Transverse colon (tissue), 4 donors: ENCODE measurements at places on chromosomes 5 and 9. TPM values are rescaled to one million over a fixed set of nuclear protein-coding genes. Genes with fewer than 3 reads are reported as not detected.

- no peak overlapping the region for H3K4me3 ChIP-seq
- no peak overlapping the region for H3K27ac ChIP-seq
- H3K4me1 ChIP-seq: no peaks in the 10 kb centered on the region
- H3K27me3 ChIP-seq: no peaks in the 10 kb centered on the region
- DNase-seq: no peak
These were observed 7.4 kb upstream of the MRPS2 start for GRCh38 chr9:135492886-135493669.

GRCh38 chr9:132743931-132744479, 73.7 kb downstream of the GTF3C4 start:
- DNase-seq: no peak
- H3K4me1 ChIP-seq: no peaks in the 10 kb centered on the region
- H3K36me3 ChIP-seq: no peaks in the 10 kb centered on the region
- H3K27me3 ChIP-seq: peaks cover 58% of the 10 kb centered on the region
- H3K4me3 ChIP-seq: no peak overlapping the region

- H3K27me3 ChIP-seq: no peaks in the 10 kb centered on the region
- no peaks in the 10 kb centered on the region for H3K4me1 ChIP-seq
- DNase-seq: no peak
These were observed 78.5 kb upstream of the TBC1D2 start for GRCh38 chr9:98333703-98334582.

GRCh38 chr5:79694652-79695051, 5.0 kb downstream of the CMYA5 start:
- no peaks in the 10 kb centered on the region for H3K27me3 ChIP-seq
- no peak overlapping the region for H3K27ac ChIP-seq
- no peaks in the 10 kb centered on the region for H3K36me3 ChIP-seq
- no peaks in the 10 kb centered on the region for H3K4me1 ChIP-seq

- H3K27me3 ChIP-seq: no peaks in the 10 kb centered on the region
- no peaks in the 10 kb centered on the region for H3K4me1 ChIP-seq
- no peak for DNase-seq
- H3K4me3 ChIP-seq: no peak overlapping the region
- no peaks in the 10 kb centered on the region for H3K36me3 ChIP-seq
These were observed 907.1 kb downstream of the MAT2B start for GRCh38 chr5:164412531-164412930.

DNA sequence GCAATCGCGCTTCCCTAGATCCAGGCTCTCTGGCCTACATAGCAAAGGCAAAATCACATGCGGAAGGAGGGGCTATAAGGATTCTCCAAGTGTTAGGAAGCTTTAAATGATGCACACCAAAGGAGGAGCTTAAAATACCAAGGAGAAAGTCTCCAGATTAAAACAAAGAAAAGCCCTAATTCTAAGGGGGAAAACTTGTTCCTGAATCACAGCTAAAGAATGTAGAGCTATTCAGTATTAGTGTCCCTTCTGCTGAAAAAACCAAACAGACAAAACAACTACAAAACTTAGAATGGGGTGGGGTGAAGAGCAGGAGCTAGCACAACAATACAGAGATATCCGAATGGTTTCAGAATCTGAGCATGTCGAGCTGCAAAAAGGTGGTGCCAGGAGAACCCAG, 213.7 kb downstream of the DCP2 start:
- no peak overlapping the region for H3K27ac ChIP-seq
- H3K36me3 ChIP-seq: no peaks in the 10 kb centered on the region
- H3K4me3 ChIP-seq: no peak overlapping the region
- no peaks in the 10 kb centered on the region for H3K27me3 ChIP-seq
- no peaks in the 10 kb centered on the region for H3K4me1 ChIP-seq
- DNase-seq: no peak

DNA sequence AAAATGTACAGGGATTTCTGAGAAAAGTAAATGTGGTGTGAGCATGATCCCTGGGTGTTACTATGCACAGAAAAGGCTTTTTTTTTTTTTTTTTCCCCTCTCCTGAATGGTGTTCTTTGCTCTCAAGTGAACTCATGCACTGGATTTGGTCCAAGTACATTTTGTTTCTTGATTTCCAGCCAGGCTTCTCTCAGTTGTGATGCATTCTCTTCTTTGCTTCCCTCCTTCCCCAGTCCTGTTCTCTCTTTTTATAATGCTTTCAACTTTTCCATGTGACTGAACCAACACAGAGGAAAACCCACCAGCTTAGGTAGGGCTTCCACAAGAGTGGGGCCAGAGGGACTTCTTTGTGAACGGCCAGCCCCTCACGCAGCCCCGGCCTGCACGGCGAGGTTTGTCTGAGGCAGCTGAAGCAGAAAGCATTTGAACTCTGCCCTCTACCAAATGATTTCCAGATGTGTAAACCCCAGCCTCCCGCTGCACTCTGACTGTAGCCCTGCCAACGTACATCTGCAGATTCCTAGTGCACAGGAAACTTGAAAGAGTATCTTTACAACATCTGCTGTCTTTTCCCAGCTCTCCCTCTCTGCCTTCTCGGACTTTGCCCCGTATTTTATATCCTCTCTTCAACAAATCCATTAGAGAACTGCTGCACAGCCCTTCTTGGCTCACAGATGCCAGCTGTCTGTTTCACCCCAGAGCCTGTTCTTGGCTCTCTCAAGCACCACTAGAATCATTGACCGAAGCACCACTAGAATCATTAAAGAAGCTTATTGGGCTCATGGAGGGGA, 71.8 kb upstream of the CD180 start:
- DNase-seq: peak; percentile 75
- H3K4me3 ChIP-seq: no peak overlapping the region
- H3K4me1 ChIP-seq: peaks cover 61% of the 10 kb centered on the region
- H3K27me3 ChIP-seq: no peaks in the 10 kb centered on the region

DNA sequence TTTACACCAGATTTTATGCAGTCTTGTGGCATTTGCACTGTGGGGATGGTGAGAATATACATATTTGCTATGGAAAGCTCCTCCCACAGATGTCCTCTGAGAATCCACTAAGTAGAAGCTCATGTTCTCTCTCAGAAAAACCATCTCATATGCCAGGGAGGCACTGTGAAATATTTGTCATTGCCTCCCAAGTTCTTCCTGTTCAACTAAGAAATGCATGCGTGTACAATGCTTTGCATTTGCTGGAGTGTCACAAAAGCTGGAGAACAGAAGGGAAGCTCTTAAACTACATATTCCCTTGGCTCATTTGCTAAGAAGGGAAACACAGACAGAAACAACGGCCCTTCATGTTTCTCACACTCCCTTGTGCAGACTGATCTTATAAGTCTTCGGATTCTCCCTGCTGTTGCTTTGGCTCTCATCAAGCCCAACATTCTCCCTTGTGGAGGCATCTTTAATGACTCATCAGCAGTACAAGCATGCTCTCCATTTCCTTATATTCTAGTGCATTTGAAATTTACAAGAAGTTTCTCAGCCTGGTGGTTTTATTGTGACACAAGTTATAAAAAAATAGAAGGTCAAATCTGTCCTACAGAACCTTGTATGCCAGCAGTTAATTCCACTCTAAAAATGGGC, 220.6 kb downstream of the TRIM36 start:
- H3K36me3 ChIP-seq: no peaks in the 10 kb centered on the region
- no peak overlapping the region for H3K4me3 ChIP-seq
- H3K27ac ChIP-seq: no peak overlapping the region
- no peaks in the 10 kb centered on the region for H3K4me1 ChIP-seq

DNA sequence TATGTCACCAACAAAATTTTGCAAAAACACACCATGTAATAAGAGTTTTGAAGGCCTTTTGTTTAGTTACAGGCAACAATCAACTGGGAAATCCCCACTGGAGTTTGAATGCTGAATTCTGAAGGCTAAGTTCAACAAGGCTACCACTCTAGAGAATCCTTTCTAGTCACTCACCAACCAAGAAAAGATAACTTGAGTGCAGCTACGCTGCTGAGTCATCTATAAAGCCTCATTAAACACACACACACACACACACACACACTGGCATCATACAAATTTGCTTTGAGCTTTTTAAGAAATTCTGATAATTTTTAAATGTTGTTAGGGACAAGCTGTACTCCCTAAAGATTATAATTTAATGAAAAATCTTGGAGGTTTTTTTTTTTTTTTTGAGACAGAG, 219.6 kb downstream of the DENND1A start:
- H3K4me1 ChIP-seq: no peaks in the 10 kb centered on the region
- no peaks in the 10 kb centered on the region for H3K27me3 ChIP-seq
- H3K4me3 ChIP-seq: no peak overlapping the region
- DNase-seq: no peak

- no peaks in the 10 kb centered on the region for H3K27me3 ChIP-seq
- no peak overlapping the region for H3K27ac ChIP-seq
- no peaks in the 10 kb centered on the region for H3K36me3 ChIP-seq
- no peak overlapping the region for H3K4me3 ChIP-seq
These were observed 816.2 kb upstream of the GRAMD2B start for GRCh38 chr5:125607018-125607417.

GRCh38 chr5:53578854-53579253, 18.4 kb downstream of the NDUFS4 start:
- no peaks in the 10 kb centered on the region for H3K36me3 ChIP-seq
- no peak overlapping the region for H3K27ac ChIP-seq
- no peak for DNase-seq
- H3K27me3 ChIP-seq: no peaks in the 10 kb centered on the region
- no peak overlapping the region for H3K4me3 ChIP-seq
- H3K4me1 ChIP-seq: no peaks in the 10 kb centered on the region

- H3K36me3 ChIP-seq: no peaks in the 10 kb centered on the region
- DNase-seq: no peak
- no peaks in the 10 kb centered on the region for H3K4me1 ChIP-seq
- H3K27me3 ChIP-seq: no peaks in the 10 kb centered on the region
These were observed 27.7 kb downstream of the G3BP1 start for GRCh38 chr5:151799407-151799806.

GRCh38 chr5:140345919-140346347, 470 bp downstream of the HBEGF start:
- peak overlapping the region; percentile 54 for H3K4me3 ChIP-seq
- peaks cover 43% of the 10 kb centered on the region for H3K4me1 ChIP-seq
- H3K27ac ChIP-seq: peak overlapping the region; percentile 91
- no peaks in the 10 kb centered on the region for H3K27me3 ChIP-seq
- no peaks in the 10 kb centered on the region for H3K36me3 ChIP-seq
- peak; percentile 60 for DNase-seq

DNA sequence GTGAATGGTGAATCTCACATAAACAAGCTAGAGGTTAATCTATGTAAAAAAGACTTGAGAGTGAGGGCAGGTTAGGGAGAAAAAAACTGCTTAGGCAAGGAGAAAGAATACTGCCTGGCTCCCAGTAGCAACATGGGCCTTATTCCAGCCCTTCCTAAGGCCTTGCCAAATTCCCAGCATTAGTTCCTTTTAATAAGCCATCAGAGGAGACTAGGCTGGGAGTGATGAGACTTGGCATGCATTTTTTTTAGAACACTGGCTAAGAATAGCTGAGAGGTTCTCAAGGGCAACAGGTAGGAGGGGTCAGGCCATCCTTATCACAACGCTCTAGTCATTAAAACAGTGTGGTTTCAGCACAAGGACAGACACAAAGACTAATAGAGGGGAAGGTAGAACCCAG, 20.9 kb upstream of the ZBTB43 start:
- no peaks in the 10 kb centered on the region for H3K36me3 ChIP-seq
- no peak for DNase-seq
- no peaks in the 10 kb centered on the region for H3K4me1 ChIP-seq
- H3K4me3 ChIP-seq: no peak overlapping the region
- peaks cover 85% of the 10 kb centered on the region for H3K27me3 ChIP-seq

DNA sequence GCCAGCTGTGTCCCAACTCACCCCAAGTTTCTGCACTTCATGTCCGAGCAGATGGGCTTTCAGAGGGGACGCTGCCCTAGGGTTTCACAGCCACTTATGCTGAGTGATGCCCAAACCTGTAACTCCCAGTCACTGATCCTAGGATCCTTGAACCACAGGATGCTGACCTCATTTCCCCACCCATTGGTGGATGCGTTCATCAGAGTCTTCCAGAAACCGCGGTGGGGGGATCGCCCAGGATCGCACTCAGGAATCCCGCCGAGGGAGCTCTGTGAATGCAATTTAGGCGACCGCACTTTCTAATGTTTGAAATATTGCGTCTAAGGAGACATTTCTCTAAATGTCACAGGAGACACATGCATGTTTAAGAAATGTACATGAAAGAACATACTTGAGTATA, 212.3 kb upstream of the IRX4 start:
- H3K36me3 ChIP-seq: no peaks in the 10 kb centered on the region
- no peak overlapping the region for H3K27ac ChIP-seq
- H3K4me1 ChIP-seq: no peaks in the 10 kb centered on the region
- DNase-seq: no peak

DNA sequence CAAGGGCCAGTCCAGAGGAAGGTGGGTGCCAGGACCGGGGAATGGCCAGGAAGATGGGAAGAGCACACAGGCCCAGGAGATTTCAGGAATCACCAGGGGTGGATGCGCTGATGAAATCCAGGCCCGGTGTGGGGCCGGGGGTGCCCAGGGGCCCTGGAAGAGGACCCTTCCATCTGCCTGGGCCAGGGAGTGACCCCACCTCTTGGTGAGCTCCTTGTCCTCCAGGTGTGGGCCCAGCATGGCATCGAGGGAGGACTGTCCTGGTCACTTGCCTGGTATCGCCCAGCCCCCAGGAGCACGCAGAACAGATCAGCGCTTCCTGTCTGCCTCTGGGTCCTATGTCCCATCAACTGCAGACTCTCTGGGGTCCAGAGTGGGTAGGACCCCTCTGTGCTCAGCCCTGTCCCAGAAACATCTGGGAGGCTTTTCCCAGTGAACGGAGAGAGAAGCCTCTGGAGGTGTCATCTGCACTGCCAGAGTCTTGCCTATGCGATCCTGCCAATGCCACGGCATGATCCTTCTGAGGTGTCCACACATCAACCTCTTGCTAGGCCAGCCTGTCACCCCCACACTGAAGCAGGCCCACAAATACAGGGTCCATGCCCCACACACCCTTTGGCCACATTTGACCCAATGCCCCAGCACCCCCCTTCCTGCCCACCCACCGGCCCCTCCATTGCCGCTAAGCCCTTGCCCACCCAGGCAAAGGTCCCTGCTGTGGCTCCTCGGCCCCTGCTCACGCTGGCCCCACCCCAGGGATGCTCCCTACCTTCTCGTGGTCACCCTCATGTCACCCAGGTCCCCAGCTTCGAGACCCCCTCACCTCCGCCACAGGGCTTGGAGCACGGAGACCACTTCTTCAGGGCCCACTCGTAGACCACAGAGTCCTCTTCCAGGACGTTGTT, 67.2 kb downstream of the ZNF354C start:
- H3K27me3 ChIP-seq: no peaks in the 10 kb centered on the region
- no peak overlapping the region for H3K4me3 ChIP-seq

SMIM23 gene
- not detected for total RNA-seq

CYLC2 gene
- not detected for total RNA-seq

ZNF454 gene
- 1.6 TPM for total RNA-seq

DOLPP1 gene
- 15.7 TPM for total RNA-seq
